Activated CD8-positive, alpha-beta T cell treated with anti-CD3 and anti-CD28 coated beads, Interleukin-2, amount 10 ng/mL, durations not matched to agents 7 days and 5 days (primary cell): ENCODE measurements at places on chromosomes 2 and 18.

GRCh38 chr18:55073834-55074233 is 114.6 kb upstream of the CCDC68 start:
- no peak overlapping the region for H3K4me3 ChIP-seq
- no peak for DNase-seq

DNA sequence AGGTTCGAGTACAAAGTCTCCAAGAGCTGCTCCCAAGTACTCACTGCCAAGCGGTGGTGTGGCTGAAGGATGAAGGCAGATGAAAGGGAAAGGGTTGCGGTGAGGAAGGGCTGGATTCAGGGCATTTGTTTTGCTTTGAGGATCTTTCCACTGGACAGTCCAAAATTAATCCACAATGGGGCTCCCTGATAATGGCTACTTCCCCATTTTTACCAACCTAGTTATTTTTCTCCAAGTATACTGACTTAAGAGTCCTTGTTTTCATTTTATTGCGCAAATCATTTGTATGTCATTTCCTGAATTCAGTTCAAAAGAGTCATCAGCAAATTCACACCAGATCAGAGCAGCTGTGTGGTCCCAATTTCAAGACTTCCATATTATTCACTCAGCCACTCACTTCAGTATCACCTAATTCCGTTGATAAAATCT is 464 bp upstream of the SESTD1 start:
- peaks cover 16% of the 10 kb centered on the region for H3K4me1 ChIP-seq
- no peak for DNase-seq
- H3K36me3 ChIP-seq, result no peaks in the 10 kb centered on the region
- peaks cover 37% of the 10 kb centered on the region for H3K27me3 ChIP-seq

DNA sequence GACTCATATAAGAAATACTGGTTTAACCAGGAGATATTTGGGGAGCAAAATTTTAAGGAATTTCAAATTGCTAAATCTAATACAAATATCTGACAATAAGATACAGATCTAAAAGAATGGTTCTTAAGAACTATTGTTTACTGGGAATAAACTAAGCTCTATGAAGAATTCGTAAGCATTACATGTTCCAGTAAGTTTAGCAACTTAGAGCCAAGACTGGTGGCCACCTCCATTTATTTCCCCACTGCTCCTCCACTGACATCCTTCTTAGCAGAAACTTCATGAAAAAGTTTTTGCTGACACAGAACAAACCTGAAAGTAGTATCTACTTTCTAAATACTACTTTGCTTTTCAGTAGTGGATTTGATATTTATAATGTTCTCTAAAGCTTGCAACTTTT is 83.0 kb downstream of the ACSL3 start:
- H3K4me3 ChIP-seq, result no peak overlapping the region
- peaks cover 10% of the 10 kb centered on the region for H3K36me3 ChIP-seq
- H3K27me3 ChIP-seq, result peaks cover 4% of the 10 kb centered on the region
- no peak for DNase-seq

GRCh38 chr2:216317831-216318520 is 54.3 kb downstream of the MARCHF4 start:
- no peaks in the 10 kb centered on the region for H3K36me3 ChIP-seq
- H3K4me3 ChIP-seq, result no peak overlapping the region
- no peaks in the 10 kb centered on the region for H3K4me1 ChIP-seq
- no peak overlapping the region for H3K27ac ChIP-seq

- H3K4me1 ChIP-seq, result no peaks in the 10 kb centered on the region
- H3K4me3 ChIP-seq, result no peak overlapping the region
- H3K27ac ChIP-seq, result no peak overlapping the region
- H3K36me3 ChIP-seq, result no peaks in the 10 kb centered on the region
- DNase-seq, result no peak
- H3K27me3 ChIP-seq, result peaks cover 3% of the 10 kb centered on the region
These were observed 78.1 kb downstream of the TEX51 start for GRCh38 chr2:126976721-126977328.

- peaks cover 16% of the 10 kb centered on the region for H3K36me3 ChIP-seq
- no peaks in the 10 kb centered on the region for H3K4me1 ChIP-seq
- H3K4me3 ChIP-seq, result no peak overlapping the region
- no peaks in the 10 kb centered on the region for H3K27me3 ChIP-seq
- DNase-seq, result no peak
These were observed 19.6 kb downstream of the MTERF4 start for GRCh38 chr2:241082341-241083090.

GRCh38 chr2:61718965-61719364 is 134.9 kb downstream of the FAM161A start:
- no peaks in the 10 kb centered on the region for H3K36me3 ChIP-seq
- H3K4me1 ChIP-seq, result no peaks in the 10 kb centered on the region
- no peak overlapping the region for H3K4me3 ChIP-seq
- H3K27me3 ChIP-seq, result no peaks in the 10 kb centered on the region

- peak overlapping the region; percentile 51 for H3K27ac ChIP-seq
- no peaks in the 10 kb centered on the region for H3K36me3 ChIP-seq
- H3K4me3 ChIP-seq, result peak overlapping the region; percentile 80
- H3K27me3 ChIP-seq, result peaks cover 25% of the 10 kb centered on the region
- peak; percentile 71 for DNase-seq
- peaks cover 18% of the 10 kb centered on the region for H3K4me1 ChIP-seq
These were observed 63.2 kb upstream of the MAPRE2 start for GRCh38 chr18:34977838-34978532.

DNA sequence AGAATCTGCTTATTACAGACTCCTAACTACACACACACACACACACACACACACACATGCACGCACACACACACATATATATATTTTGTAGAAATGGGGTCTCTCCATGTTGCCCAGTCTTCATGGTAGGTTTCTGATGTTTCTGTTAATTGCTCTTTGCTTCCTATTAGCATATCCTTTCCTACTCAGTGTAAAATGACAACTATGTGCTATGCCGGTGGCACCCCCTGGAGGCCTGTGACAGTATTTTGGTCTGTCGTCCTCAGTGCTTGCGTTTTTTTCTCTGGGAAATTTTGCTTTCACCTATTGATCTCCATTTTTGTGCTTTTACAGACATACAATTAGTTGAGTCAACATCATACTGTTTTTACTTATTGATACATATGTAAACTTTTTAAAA is 322.1 kb downstream of the LRRTM1 start:
- no peaks in the 10 kb centered on the region for H3K27me3 ChIP-seq
- H3K36me3 ChIP-seq, result no peaks in the 10 kb centered on the region
- no peaks in the 10 kb centered on the region for H3K4me1 ChIP-seq
- no peak overlapping the region for H3K4me3 ChIP-seq

GRCh38 chr2:50648041-50648700 is 383.8 kb downstream of the NRXN1 start:
- H3K27ac ChIP-seq, result no peak overlapping the region
- no peak overlapping the region for H3K4me3 ChIP-seq
- no peaks in the 10 kb centered on the region for H3K36me3 ChIP-seq
- H3K4me1 ChIP-seq, result no peaks in the 10 kb centered on the region

GRCh38 chr2:170361090-170361936 is 183.4 kb downstream of the MYO3B start:
- no peaks in the 10 kb centered on the region for H3K36me3 ChIP-seq
- peaks cover 36% of the 10 kb centered on the region for H3K4me1 ChIP-seq
- peaks cover 14% of the 10 kb centered on the region for H3K27me3 ChIP-seq
- DNase-seq, result peak; percentile 79

- H3K4me3 ChIP-seq, result no peak overlapping the region
- peak overlapping the region; percentile 68 for H3K27ac ChIP-seq
- H3K27me3 ChIP-seq, result no peaks in the 10 kb centered on the region
- peaks cover 45% of the 10 kb centered on the region for H3K36me3 ChIP-seq
- H3K4me1 ChIP-seq, result peaks cover 5% of the 10 kb centered on the region
- DNase-seq, result no peak
These were observed 134.3 kb downstream of the ZNF236 start for GRCh38 chr18:76956648-76957047.

DNA sequence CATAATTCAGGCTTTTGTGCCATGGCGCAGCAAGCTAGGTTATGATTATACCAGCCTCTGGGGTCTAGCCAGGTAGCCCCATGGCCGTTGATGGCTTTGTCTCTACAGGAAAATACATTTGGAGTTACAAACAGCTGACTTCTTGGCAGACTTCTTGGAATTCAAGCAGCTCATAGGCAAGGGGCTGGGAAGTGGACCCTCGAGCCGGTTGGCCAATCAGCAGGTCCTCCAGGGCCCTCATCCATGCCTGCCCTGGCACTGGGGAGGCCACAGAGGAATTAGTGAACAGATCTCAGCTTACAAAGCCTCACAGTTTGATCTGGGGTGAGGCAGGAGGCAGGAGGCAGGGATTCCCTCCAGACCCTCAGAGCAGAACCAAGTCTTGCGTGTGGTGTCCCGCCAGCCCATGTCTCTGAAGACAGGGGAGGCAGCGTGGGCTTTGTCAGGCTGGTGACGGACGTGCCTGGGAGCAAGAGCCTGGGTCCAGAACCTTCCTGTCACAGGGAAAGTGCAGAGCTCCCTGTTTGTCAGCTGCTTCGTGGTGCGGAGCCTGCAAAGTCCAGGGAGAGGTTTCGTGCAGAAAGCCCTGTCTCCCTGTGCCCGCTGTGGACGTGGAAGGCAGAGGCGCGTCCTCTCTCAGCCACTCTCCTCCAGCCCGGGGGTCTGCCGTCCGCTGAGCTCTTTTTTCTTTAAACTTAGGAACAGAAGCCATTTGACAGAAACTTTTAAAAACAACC is 131.7 kb downstream of the KLHL29 start:
- DNase-seq, result no peak
- peaks cover 29% of the 10 kb centered on the region for H3K27me3 ChIP-seq
- peaks cover 4% of the 10 kb centered on the region for H3K4me1 ChIP-seq
- H3K4me3 ChIP-seq, result no peak overlapping the region

- DNase-seq, result no peak
- no peaks in the 10 kb centered on the region for H3K36me3 ChIP-seq
- no peak overlapping the region for H3K27ac ChIP-seq
- no peaks in the 10 kb centered on the region for H3K27me3 ChIP-seq
- no peaks in the 10 kb centered on the region for H3K4me1 ChIP-seq
- no peak overlapping the region for H3K4me3 ChIP-seq
These were observed 620 bp downstream of the NGEF start for GRCh38 chr2:233012301-233012971.

- H3K4me3 ChIP-seq, result no peak overlapping the region
- no peaks in the 10 kb centered on the region for H3K36me3 ChIP-seq
- no peaks in the 10 kb centered on the region for H3K4me1 ChIP-seq
- H3K27ac ChIP-seq, result no peak overlapping the region
These were observed 56.8 kb downstream of the ADD2 start for GRCh38 chr2:70711191-70711590.

GRCh38 chr2:120875431-120875830 is 139.8 kb downstream of the GLI2 start:
- DNase-seq, result no peak
- H3K27ac ChIP-seq, result no peak overlapping the region
- no peaks in the 10 kb centered on the region for H3K27me3 ChIP-seq
- no peak overlapping the region for H3K4me3 ChIP-seq
- no peaks in the 10 kb centered on the region for H3K36me3 ChIP-seq
- H3K4me1 ChIP-seq, result no peaks in the 10 kb centered on the region

GRCh38 chr2:219073413-219074129 is 12.8 kb upstream of the IHH start:
- H3K27ac ChIP-seq, result no peak overlapping the region
- H3K4me3 ChIP-seq, result no peak overlapping the region
- no peaks in the 10 kb centered on the region for H3K4me1 ChIP-seq
- H3K36me3 ChIP-seq, result peaks cover 7% of the 10 kb centered on the region
- no peaks in the 10 kb centered on the region for H3K27me3 ChIP-seq
